ENCODE measurements at places on chromosomes 13 and 19. TPM values are rescaled to one million over a fixed set of nuclear protein-coding genes. Genes with fewer than 3 reads are reported as not detected.

Gene SYDE1
- 10.8 TPM for total RNA-seq

Gene ZNF724
- total RNA-seq, result 5.3 TPM

- DNase-seq, result no peak
These were observed 399 bp upstream of the SPTBN4 start for GRCh38 chr19:40466219-40466984.

DNA sequence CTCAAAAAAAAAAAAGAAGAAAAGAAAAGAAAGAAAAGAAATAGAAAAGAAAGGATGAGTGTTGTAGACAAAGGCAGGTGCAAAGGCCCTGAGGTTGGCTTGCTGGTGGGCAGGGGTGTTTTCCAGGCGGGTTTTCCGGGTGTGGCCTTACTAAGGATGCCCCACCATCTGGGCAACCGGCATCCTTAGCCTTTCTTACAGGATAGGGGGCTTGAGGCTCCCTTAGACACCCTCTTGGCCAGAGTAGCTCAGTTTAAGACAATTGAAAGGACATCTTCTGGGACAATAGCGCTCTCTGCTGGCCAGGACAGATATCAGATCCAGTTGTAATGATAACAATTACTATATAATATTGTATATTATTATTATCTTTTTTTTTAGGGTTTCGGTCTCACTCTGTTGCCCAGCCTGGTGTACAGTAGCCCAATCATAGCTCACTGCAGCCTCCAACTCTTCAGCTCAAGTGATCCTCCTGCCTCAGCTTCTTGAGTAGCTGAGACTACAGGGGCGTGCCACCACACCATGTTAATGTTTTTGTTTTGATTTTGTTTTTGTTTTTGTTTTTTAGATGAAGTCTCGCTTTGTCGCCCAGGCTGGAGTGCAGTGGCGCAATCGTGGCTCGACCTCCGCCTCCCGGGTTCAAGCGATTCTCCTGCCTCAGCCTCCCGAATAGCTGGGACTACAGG lies 1.4 kb upstream of the QTRT1 start:
- peak; percentile 49 for DNase-seq

DNA sequence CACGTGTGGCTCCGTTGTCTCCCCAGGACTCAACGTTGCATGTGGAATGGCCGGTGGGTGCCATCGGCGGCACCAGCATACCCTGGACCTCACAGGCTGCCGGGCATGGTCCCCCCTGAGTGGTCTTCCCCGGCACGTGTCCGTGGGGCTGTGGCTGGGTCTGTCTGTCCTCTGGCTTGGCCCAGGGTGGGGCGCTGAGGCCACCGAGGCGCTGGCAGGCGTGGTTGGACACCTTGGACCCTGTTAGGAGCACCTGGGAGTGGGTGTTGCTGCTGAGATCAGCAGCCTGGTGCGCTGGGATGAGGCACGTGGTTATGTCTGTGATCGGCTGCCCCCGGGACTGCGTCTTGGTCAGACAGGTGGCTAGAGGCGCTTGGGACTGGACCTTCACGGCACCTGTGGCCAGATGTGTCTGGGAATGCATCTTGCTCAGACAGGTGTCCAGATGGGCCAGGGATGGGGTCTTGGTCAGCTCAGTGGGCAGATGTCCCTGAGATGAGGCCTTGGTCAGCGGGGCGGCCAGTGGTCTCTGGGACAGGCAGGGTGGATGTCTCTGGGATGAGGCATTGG lies 9.2 kb downstream of the IQCN start:
- DNase-seq, result no peak

GRCh38 chr13:30253830-30254229 lies 53.5 kb downstream of the KATNAL1 start:
- DNase-seq, result no peak

DNA sequence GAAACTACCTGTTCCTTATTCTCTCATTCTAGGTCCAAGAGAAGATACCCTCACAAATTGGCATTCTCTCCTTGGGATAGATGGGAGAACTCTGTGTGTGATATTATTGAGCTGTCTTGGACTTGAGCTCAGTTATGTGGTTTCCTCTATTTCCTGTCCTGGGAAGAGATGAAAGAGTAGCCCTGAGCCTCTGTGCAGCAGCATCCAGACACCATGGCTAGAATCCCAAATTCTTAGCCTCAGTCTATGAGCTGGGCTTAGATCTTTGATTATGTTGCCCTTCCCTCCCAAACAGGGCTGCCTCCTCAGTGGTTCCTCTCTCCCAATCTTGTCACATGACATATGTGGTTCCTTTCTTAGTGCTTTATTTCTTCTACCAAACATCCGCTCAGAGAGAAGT lies 290.7 kb downstream of the SPRY2 start:
- no peak for DNase-seq

Gene ZNF730
- not detected for total RNA-seq

Gene ZNF816
- total RNA-seq, result 5.1 TPM

GRCh38 chr19:58379246-58379645 lies 1.6 kb downstream of the ZNF837 start:
- DNase-seq, result no peak

GRCh38 chr13:25186187-25186586 lies 14.1 kb upstream of the AMER2 start:
- DNase-seq, result no peak

Gene KLF12
- 1.5 TPM for total RNA-seq

Gene CEACAM4
- not detected for total RNA-seq

Gene RSPH6A
- total RNA-seq, result not detected

DNA sequence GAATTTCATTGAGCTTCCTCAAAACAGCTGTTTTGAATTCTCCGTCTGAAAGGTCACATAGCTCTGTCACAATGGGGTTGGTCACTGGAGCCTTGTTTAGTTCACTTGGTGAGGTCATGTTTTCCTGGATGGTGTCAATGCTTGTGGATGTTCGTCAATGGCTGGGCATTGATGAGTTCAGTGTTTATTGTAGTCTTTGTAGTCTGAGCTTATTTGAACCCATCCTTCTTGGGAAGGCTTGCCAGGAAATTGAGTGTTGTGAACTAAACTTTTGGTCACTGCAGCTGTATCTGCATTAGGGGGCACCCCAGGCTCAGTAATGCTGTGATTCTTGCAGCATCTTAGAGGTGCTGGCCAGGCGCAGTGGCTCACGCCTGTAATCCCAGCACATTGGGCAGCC lies 22.0 kb downstream of the BLOC1S3 start:
- peak; percentile 25 for DNase-seq

Gene PEAK3
- not detected for total RNA-seq

Data from NCI-H460 (cell line).